ENCODE measurements at places on chromosomes 12 and 14.

- DNase-seq, result no peak
Observed at GRCh38 chr12:58009405-58010195, 68.2 kb downstream of the ATP23 start.

DNA sequence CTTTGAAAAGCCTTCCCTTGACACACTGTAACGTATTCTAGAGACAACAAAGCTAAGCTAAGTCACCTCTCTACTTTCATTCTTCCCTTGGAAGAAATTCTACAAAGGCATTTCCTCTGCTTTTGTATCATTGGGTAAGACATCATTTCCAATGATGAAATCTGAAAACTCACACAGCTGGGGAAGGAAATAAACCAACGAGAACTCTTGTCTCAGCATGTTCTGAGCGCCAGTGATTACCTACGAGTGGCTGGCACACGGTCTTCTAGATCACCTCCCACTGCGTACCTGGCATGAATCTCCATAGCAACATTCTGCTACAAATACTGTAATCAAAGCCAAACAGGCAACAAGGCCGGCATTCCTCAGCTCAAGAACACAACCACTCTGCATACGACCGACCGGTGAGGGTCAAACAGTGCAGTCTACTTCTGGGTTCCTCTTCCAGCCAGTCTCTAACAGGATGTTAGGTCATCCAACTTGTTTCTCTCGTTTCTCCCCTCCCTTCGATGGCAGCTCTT, 7.6 kb downstream of the VPS37B start:
- peak; percentile 94 for DNase-seq

DNA sequence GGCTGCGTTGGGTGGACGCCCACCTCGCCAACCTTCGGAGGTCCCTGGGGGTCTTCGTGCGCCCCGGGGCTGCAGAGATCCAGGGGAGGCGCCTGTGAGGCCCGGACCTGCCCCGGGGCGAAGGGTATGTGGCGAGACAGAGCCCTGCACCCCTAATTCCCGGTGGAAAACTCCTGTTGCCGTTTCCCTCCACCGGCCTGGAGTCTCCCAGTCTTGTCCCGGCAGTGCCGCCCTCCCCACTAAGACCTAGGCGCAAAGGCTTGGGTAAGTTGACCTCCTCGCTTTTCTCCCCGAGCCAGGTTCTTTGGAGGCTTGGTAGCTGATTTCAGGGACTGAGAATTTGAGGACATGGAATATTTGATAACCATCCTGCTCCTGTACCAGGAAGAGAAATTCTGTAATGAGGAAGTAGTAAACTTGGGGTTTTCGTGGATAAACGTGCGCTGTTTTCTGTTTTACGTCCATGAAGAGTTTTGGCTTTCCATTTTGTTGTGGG, 530 bp downstream of the APAF1 start:
- DNase-seq, result peak; percentile 24

DNA sequence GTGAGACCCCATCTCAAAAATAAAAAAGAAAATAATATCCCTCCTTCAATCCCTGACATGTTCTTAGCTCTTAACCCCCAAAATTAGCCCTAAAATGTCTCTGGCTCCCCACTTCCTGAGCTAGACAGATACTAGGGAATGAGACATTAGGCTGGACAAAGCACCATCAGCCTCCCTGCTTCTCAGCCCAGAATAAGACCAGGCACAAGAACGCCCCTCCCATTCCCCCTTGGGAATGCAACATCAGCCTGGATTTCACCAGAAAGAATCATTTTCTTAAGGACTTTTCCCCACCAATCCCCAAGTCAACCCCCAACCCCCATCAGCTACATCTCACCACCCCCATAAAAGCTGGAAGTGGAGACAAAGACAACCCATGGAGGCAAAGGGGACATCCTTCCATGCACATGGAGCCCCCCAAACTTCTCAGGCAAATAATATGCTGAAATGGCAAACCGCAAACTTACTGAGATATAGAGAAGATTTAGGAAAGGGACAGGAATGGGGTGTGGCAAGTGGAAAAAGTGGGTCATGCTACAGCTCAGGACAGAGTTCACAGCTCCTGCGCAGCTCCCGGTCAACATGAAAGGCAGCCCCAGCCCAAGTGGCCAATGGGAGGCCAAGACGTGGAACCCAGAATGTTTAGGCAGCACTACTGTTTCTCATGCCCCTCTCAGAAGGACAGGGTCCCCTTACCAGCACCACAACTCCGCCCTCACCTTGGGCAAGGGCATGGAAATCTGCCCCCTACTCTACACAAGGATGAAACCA, 2.7 kb downstream of the CHD4 start:
- no peak for DNase-seq

- DNase-seq, result peak; percentile 95
Observed at GRCh38 chr12:109518820-109519665, 41.6 kb downstream of the UBE3B start.

DNA sequence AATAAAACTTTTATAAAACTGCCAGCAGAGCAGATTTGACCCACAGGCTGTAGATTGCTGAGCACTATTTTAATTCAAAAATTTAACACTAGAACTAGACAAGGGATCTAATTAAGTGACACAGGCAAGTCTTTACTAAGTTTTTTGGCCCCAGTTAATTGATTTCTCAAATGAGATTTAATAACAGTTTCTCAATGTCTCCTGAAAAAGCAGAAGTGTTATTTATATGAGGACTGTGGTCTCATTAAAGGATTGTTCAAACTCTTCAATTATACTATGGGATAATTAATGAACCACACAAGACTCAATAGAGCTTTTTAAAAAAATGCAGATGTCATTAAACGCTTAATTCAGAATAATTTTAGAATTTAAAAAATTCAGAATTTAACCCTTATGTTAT, 1.9 kb downstream of the HEATR5A start:
- DNase-seq, result no peak

GRCh38 chr12:57852200-57852599, 5.7 kb upstream of the CTDSP2 start:
- no peak for DNase-seq

DNA sequence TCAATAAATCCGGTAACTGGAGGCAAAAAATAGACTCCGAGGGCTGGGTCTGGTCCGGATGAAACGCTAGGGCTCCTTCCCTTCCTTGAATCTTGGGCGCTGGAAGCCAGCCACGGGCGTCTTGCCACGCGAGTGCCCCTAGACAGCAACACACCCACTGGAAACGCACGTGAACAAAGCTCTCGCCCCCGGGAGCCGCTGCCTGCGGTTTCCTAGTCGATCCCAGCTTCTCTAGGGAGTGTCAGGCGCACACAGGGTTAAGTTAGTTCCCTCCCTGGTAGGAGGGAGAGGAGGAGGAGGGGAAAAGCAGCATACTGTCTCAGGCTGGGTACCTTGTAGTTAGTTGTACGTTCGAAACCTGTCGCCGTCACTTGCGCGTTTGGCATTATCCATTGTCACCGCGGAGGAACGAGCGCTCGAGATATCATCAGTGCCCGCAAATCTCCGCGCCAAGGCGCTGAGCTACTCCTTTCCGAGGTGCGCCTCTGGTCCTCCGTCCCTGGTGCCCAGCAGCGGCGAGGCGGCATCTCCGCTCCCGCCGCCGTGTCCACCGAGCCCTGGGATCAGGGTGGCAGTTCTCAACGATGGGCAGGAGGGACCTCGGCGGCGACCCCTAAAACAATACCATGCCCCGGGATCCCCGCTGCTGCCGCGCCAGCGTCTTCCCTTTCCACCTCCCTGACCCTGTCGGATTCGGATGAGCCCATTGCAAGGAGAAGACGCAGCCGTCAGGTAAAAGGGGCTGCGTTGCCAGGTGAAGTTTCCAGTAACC, at the start of gene FLRT2:
TSS of gene FLRT2 (plus strand) at position 342 of the 772 bp plus-strand sequence. CDS start 91,371 bp downstream, outside the sequence.
- no peak for DNase-seq

GRCh38 chr12:11758087-11758486, 108.6 kb downstream of the ETV6 start:
- no peak for DNase-seq

GRCh38 chr12:82698708-82699564, 12.2 kb downstream of the TMTC2 start:
- DNase-seq, result no peak

- DNase-seq, result peak; percentile 22
Observed at GRCh38 chr14:95056476-95056875, 100.9 kb downstream of the DICER1 start.

DNA sequence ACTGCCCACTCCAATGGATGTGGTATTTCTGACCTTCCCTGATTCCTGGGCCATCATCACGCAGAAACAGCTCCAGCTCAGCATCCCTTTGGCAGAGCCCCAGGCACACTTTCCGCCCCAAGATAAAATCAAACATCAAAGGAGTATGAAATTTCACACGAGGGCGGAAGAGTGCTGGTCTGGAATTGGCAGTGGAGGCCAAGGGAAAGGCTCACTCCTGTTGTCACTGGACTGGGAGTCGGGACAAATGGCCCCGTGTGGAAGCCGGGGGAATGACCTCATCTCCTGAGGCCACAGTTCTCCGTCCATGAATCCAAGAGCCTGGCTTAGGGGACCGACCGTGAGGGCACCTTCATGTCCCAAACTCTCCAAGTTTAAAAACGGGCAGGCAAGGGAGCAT, 40.9 kb downstream of the FZD10 start:
- no peak for DNase-seq

- no peak for DNase-seq
Observed at GRCh38 chr12:31846405-31846804, 112.8 kb upstream of the RESF1 start.

DNA sequence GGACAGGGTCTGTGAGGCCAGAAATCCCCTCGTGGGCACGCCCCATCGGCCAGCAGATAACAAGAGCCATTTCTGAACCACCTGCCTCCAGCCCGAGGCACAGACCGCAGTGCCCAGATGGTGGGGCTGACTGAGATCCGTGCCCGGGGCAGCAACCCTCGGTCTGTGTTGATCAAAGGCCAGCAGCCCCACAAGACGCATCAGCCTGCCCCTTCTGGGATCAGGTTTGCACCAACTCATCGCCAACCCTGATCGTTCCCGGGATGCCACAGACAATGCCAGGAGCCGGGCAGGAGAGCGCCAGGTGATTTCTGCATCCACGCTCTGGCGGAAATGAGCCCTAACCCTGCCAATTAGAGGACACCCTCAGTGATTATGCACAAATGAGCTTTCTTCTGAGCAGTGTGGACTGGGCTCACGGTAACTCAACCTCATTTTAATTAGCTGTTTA, 64.5 kb downstream of the TESC start:
- DNase-seq, result peak; percentile 57

DNA sequence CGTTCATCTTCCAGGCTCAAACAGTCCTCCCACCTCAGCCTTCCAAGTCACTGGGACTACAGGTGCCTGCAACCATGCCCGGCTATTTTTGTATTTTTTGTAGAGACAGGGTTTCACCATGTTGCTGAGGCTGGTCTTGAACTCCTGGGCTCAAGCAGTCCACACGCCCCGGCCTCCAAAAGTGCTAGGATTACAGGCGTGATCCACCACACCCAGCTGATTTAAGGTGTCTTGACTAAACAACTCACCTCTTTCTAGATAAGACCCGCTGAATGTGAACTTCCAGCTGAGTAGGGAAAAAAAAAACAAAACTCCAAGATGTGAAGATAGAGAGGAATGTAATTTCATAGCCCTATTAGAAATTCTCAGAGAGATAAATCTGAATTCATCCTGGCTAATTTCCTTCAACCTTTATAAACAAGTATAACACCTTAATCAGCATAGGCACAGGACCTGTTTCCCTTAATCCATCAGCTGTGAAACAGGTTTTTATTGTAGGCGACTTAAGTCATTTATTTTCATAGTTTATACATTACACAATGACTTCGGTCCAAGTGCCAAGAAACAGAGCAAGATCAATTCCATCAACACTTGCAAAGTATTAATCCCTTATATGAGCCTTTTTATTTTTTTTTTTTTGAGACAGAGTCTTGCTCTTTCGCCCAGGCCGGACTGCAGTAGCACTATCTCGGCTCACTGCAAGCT, 51.5 kb downstream of the HCAR2 start:
- no peak for DNase-seq

DNA sequence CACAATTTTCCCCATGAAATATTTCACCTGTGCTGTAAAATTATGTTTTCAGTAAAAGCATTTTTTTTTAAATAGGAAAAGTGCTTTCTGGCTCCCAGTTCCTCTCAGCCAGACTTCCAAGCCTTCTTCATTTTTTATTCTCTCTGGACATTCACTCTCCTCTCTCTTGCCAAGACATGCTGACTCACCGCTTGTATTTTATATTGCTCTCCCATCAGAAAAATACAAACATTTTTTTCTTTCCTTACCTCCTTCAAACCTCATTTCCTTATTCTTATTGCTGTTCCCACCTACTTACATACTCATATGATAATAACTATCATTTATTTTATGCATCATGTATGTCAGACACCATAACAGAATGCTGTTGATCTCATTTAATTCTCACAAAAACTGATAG, 37.7 kb upstream of the ZNF641 start:
- DNase-seq, result no peak

- peak; percentile 10 for DNase-seq
Observed at GRCh38 chr12:20368114-20368650, at the start of gene PDE3A. Gene PDE3A (plus strand): TSS chr12:20368537. CDS start chr12:20369285, 748 bp downstream.

All from NCI-H510A treated with DMSO at 0.1 percent for 48 hours (cell line).